HT-29 (cell line): ENCODE measurements at places on chromosomes 1 and 21.

GRCh38 chr1:60913039-60913438 lies 169.3 kb upstream of the NFIA start:
- DNase-seq, result no peak

GRCh38 chr1:35136780-35137179 lies 56.2 kb downstream of the SFPQ start:
- no peak for DNase-seq

GRCh38 chr21:25790122-25790877 lies 55.5 kb downstream of the GABPA start:
- DNase-seq, result peak; percentile 16

GRCh38 chr1:9165396-9165795 lies 36.5 kb upstream of the GPR157 start:
- peak; percentile 48 for DNase-seq

GRCh38 chr1:157844089-157844830 lies 2.7 kb upstream of the CD5L start:
- no peak for DNase-seq

DNA sequence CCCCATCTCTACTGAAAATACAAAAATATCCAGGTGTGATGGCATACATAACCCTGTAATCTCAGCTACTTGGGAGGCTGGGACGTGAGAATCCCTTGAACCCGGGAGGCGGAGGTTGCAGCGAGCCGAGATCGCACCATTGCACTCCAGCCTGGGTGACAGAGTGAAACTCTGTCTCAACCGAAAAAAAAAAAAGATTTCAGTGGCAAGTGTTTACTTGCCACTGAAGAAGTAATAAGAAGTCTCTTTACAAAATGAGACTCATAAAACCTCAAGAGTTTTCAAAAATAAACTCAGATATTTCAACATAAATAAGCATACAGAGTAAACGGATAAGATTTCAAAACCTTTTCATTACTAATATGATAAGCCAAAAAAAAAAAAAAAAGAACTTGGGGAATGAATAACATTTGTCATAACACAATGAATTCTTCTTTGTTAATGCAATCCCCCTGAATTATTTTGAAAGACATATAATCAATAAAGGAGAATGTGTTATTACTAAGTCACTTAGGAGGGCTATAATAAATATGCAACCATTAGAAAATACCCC lies 34.2 kb upstream of the EXO1 start:
- no peak for DNase-seq

GRCh38 chr1:193729429-193729828 lies 543.0 kb upstream of the B3GALT2 start:
- DNase-seq, result no peak
